Natural killer cell (primary cell): ENCODE measurements at places on chromosomes 5 and 9.

DNA sequence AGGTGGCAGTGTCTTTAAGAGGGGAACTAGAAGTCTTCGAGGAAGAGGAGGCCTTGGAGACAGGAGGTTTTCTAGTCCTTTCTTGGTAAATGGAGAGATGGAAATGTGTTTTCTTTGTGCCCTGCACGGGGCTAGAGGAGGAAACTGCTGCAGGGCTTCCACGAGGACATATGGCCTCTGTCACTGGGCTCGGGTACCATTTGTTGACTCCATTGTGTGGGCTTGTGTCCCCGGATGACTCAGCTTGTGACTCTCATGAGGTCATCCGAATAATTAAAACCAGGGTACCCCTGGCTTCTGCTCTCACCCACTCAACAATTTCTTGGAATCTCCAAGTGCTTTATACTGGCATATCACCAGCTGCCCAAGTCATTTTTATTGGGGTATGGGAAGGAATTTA is 261.7 kb downstream of the KIF4B start:
- no peak for DNase-seq

DNA sequence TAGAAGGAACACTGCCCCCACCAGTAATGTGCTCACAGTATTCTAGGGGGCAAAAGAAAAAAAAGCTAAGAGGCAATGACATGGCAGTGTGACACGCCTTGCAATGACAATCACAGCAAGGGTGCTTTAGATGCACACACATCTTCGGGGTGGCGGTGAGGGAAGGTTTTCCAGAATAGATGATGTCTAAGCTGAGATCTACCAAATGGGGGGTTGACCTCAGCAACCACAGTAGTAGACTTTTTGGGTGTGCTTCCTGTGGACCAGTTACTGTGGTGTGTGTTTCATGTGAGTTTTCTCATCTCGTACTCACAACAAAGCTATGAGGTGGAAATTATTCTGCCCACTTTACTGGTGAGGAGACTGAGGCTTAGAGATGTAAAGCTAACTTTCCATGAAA is 10.2 kb upstream of the IL12B start:
- no peak for DNase-seq

DNA sequence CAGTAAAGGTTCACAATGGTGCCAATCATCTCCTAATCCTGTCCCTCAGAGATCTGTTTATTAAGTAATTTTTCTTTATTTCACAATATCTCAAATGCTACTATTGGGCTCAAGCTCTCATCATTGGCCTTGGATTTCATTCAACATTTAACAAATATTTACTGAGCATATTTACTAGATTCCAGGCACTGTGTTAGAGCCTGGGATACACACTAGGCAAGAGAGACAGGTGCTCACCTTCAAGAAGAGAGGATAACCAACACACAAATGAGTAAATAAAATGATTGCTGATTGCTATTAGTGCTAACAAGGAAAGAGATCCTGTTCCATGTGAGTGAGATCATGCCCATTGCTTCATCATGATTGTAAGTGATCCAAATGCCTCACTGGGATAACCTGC is 27.4 kb downstream of the PPP2R2B start:
- DNase-seq = no peak

DNA sequence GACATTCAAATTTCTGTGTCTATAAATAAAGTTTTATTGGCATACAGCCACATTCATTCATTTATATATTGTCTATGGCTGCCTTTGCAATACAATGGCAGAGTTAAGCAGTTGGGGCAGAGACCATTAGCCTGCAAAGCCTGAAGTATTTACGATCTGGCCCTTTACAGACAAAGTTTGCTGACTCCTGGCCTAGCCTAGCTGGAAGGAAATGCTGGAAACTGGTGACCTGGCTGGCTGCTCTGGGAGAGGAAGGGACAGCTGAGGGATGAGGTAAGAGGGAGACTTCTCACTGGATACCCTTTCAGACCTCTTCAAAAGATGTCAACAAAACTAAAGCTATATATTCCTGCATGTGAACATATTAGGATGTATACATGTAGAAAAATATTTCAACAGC is 66.0 kb upstream of the PPARGC1B start:
- no peak for DNase-seq

GRCh38 chr9:18346745-18347144 is 127.2 kb upstream of the ADAMTSL1 start:
- DNase-seq = no peak

DNA sequence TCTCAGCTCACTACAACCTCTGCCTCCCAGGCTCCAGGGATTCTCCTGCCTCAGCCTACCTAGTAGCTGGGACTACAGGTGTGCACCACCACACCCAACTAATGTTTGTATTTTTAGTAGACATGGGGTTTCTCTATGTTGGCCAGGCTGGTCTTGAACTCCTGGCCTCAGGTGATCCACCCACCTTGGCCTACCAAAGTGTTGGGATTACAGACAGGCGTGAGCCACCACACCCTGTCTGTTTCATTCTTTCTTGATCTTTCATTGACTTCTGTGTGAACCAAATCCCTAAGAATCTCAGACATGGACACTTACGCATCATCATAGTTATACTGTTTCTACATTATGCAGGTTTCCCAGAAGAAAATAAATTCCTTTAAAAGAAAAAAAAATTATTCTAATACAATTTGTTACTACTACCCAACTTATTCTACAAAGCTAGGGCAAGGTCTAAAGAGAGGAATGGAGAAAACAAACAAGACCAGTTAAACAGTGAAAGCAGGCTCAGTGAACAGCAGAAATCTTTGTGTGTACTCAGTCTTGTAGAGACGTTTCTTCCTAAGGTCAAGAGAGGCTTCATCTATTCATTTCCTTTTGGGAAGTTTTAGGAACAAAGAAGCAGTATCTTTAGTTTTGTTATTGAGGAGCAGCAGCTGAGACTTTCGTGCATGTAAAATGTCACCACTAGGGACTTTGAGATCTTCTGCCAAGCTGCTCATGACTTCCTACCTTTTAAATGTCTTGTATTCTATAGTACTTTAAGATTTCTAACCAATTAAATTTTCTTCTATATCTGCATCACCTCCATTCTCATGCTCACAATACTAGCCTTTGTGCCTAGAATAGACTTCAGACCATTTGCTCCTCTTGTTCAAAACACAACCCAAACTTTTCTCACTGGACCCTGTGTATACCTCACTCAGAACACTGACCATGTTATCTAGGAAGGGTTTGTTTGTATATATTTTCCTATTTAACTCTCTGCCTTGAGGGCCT is 5.6 kb upstream of the HMGCR start:
- no peak for DNase-seq

DNA sequence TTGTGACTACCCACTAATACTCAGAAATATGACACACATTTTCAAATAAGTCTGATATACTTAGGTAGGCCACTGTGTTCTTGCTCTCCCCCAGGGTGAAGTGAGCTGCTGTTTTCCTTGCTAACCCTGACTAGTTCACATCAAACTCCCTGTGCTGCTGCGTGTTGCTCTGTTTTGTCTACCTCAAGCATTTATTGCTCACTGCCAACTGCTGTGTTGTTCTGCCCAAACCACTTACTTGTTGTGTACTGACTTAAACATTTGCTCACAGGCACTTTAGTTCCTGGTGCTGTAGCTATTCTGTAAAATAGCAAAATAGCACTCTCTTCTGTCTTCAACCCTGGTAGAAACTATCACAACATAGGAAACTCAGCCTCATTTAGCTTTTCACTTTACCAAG is 255.7 kb downstream of the HCN1 start:
- DNase-seq = no peak

GRCh38 chr5:150175536-150175935 is 9.0 kb downstream of the CDX1 start:
- DNase-seq = no peak

GRCh38 chr9:18692268-18692667 is 218.3 kb downstream of the ADAMTSL1 start:
- no peak for DNase-seq

DNA sequence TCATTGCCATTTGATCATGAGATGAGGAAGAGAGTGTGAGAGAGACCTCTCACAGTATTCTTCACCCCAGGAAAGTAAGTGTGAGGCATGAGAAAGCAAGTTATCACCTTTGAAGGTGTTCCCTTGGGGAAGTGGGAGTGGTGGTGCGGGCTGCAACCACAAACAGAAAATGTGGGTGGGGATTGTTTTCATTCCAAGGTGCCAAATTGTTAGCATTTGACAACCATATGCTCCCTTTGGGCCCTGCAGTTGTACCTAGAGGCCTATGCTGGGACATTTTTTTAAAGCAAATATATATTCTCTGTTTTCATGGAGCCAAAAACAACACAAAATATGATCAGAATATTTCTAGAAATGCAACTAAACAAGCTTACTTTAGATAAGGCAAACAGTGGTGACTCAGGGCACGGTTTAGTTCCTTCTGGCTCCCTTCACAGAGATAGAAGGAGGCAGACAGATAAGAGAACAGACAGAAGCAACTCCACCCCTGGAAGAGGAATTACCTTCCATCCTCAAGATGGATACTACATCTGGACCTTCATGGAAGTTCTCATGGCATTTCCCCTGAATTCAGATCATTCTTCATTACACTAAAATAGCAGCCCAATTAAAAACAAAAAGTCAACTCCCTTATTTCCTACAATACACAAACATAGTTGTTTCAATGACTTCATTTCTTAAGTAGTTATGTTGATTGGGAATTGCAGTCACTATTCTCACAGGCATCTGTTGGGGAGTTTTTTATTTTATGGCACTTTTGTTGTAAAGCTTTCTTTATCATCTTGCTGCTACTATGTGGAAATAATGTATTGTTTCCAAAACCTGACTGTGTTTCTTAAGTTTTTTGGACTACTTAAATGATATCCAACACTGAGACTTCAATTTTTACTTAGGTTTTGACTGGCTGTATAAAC is 416.6 kb downstream of the PLK2 start:
- no peak for DNase-seq

DNA sequence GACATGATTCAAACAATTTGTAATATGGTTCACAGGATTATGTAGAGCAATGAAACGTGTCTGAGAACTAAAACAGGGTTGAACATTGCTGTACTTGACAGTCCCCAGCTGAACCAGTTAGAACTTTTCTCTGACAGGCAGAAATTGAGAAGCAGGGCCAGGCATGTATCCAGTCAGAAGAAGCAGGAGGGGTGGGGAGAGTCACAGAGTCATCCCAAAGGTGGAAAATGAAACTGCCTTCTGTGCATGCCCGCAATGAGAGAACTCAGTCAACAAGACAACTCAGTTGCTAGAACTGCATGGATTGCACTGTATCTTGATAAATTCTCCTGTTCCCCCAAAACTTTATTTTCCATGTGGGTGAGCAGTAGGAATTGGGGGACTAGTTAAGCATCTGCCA is 72.9 kb upstream of the PRLR start:
- no peak for DNase-seq

GRCh38 chr5:107378218-107378899 is 292.4 kb downstream of the EFNA5 start:
- DNase-seq = no peak

DNA sequence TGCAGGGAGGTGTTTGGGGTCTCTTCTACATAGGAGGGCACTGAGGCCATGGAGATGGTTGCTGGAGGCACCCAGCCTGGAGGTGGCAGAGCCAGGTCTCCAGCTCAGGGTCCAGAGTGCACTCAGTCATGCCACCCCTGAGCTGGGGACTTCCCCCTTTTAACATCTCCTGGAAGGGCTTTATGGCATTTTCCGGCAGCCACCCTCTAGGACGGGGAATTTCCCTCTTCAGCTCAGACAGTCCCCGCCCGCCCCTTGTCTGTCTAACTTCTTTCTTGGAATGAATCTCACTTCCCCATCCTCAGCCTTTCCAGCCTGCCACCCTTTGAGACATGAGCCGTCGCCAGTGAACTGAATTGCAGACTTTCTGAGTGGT is 49.9 kb downstream of the COL15A1 start:
- DNase-seq = peak; percentile 36

DNA sequence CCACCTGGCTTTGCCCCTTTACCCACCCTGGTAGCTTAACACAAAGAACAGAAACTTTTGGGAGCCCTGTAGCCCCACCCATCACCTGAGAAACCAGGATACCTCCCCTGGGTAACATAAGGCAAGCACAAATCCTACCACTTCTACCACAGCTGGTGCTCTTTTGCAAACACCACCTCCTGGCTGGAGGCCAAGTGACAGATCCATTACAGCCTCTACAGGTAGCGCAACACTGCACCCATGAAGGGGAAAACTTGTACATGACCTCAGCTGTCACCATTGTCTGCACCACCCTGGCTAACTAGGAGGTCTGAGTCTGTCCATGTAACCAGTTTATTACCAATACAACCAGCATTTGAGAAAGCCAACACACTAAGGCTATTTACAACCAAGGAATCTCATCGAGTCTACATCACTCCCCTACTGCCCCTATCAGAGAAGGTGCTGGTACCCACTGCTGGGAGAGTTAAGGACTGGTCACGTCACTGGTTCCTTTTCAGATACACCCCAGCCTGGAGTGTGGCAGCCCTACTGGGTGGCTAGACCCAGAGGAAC is 128.6 kb downstream of the PJA2 start:
- DNase-seq = no peak

DNA sequence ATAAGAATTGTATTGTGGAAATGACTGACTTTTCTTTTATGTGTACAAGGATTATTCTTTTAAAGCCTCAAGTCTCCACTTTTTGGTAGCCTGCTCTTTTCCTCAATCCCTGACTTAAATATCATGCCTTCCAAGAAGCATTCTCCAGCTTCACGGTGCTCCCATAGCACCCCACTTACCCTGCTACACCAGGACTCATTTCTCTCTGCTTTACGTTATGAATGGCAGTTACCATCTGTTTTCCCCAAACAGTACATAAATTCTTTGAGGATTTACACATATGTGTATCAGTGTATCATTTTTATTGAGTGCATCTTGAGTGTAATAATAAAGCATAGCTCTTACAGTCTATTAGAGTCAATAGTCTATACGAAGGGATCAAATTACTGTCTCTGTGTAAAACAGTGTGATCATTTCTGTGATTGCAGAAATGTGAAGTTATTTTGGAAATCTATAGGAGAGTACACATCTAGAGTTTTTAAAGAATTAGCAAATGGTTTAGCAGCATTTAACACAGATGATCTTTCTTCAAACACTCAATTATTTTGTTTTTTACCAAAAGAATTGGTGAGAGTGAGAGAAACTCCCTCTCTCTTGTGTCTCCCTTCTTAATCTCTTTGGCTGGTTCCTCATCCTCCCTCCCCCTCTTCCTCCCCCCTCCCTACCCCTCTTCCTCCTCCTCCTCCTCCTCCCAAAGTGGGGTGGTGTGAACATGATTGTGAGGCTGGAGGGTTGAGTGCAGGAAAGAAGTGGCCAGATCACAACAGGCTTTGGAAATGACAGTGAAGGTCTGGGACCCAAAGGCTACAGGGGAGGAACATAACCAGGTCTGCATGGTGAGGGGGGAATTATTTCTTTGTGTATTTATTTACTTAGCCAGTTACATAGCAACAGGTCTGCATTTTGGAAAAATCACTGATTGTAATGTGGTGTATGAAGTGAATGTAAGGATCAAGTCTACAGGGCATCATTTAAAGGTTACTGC is 27.6 kb upstream of the ECM2 start:
- DNase-seq = no peak

DNA sequence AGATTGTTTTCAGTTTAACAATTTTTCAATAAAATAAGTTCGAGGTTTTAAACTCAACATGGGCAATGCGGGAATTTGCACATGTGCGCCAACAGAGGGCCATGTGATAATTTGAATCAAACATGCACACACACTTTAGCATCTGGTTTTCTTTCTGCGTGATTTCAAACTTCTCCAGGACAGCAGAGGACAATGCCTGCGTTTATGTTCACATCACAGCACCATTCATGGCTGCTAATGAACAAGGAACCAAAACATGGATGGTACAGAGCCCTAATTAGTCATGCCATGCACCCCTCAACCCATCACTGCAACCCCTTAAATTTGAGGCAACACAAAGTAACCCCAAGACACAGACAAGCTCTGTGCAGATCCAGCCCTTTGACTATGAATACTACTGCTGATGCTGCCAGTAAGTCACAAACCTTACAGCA is 2.8 kb downstream of the SHC3 start:
- DNase-seq = no peak
